GM10248 (cell line): ENCODE measurements at places on chromosomes 16 and 17.

DNA sequence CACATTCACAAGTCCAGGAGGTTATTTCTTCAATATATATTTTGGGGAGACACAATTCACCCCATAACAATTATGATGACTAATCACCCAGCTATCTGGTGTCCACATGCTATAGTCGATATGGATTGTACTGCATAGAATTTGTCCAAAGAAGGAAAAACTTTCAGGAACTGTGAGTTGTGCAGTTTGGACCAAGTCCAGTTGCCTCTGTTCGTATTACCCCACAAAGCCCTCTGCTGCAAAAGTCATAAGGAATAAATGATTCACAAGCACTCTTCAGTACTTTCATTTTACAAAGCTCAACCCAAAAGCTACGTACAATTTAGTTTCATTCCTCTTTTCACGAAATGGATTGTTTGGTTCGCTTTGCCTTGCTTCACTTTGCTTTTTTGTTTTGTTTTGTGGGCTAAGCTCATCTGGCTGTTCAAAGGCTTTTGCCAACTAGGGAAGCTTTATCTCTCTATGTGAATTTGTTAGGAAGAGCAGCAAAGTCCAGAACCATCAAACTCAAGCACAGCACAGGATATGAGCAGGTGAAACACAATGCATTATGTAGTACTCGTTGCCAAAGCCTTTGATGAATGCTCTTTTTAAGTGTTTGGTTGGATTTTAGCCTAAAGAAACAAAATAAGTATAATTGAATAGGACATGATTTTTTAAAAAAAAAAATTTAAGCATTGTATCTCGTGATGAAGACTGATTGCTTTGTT is 98.6 kb downstream of the ZNF18 start:
- DNase-seq, result no peak

DNA sequence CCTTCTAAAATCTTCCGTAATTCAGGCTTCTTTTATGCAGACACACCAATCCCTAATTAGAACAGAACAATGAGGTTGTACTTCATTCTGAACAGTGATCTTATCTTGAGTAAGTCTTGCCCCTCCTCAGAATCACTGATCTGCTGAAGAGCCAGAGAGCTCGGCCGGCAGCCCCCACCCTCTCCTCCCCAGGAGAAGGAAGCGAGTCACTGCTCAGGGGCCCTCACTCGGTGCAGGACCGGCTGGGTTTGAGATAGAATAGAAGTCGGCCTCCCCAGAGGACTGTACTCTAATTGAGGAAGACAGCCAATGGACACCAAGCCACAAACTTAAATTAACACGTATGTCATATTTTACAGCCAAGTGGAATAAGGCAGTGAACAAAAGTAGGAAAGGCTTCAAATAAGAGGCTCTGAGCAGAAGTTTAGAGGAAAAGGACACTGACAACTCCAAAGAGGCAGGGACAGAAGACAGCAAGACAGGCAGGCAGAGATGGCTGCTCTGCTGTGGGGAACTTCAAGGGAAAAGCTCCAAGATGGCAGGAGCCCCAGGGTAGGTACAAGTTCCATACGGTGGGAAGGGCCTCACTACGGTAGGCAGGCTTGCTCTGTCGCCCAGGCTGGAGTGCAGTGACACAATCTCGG is 18.6 kb downstream of the CREBBP start:
- no peak for DNase-seq

DNA sequence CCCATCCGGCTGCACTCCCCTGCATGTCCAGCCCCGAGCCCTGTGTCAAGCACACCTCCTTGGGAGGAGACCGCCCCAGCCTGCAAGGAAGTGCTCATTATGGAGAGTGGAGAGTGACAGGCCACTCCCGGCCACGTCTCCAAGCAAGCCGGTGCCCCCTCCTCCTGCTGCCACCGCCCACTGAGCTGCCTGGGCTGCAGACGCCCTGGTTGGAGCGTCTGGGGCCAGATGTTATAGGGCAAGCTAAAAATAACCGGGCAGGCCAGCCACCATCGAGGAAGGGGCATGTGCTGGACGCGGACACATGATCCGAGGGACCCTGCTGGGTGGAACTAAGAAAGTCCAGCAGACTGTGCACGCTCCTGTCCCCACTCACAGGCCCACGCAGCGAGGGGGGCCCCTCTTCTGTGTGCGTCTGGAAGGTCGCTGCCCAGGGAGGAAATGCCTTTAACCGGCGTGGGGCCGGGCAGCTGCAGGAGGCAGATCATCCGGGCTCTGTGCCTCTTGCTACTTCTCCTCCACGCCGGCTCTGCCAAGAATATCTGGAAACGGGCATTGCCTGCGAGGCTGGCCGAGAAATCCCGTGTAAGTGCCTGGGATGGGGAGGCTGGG is at the start of gene WFDC1:
TSS of gene WFDC1 (plus strand) at position 348 of the 612 bp plus-strand sequence. CDS start at position 442, 94 bp downstream.
- no peak for DNase-seq

DNA sequence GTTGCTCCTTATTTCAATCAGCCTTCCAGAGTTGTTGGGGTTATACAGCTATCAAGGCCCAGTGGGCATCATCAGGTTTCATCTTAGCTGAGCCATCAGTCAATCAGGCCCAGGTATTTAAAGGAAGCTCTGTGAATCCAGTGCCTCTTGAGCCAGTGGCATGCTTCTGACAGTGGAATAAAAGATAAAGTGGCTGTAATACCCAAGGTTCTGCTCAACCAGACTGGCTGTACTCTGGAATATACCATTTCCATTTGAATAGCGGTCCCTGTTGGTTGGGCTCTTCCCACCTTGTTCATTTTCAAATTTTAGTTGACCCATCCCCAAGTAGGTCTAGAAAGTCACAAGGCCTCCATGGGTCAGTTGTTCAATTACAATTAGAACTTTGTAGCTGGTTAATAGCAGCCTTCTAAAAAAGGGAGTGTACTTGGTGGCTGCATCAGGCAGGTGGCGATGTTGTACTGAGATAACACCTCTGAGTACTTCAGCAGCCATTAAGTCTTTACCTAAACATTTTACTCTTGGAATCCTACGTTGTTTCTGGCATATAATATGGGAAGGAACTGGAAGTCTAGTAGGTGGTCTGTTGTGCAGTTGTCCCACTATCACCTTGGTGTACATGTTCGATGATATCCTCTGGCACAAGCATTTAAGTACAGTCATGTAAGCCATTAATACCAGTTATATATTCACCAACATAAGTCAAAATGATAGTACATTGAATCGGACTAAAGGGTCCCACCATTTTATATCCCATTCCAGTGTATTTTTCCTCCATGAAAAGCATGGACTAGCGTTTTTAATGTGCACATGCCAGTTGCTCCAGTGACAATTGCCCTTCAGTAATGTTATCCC is 294.1 kb downstream of the BCAS3 start:
- peak; percentile 42 for DNase-seq

- DNase-seq, result peak; percentile 78
Measured at GRCh38 chr17:42744283-42744805, 496 bp downstream of the EZH1 start.

DNA sequence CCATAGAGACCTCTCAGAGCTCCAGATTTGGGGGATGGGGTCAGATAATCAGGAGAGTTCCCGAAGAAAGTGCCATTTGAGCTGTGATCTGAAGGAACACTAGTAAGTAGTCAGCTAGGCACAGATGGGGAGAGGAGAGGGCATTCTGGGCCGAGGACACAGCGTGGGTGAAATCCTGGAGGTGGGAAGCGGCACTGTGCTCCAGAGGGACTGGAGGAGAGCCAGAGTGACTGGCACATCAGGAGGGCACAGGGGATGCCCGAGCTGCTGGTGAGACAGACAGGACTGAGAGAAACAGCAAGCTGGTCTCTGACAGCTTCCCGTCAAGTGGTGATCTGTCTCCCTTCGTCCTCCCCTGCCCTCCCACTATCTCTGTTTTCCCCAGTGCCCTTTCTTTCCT is 40.6 kb downstream of the KNOP1 start:
- DNase-seq, result no peak

GRCh38 chr17:5640726-5641125 is 56.4 kb upstream of the NLRP1 start:
- no peak for DNase-seq

DNA sequence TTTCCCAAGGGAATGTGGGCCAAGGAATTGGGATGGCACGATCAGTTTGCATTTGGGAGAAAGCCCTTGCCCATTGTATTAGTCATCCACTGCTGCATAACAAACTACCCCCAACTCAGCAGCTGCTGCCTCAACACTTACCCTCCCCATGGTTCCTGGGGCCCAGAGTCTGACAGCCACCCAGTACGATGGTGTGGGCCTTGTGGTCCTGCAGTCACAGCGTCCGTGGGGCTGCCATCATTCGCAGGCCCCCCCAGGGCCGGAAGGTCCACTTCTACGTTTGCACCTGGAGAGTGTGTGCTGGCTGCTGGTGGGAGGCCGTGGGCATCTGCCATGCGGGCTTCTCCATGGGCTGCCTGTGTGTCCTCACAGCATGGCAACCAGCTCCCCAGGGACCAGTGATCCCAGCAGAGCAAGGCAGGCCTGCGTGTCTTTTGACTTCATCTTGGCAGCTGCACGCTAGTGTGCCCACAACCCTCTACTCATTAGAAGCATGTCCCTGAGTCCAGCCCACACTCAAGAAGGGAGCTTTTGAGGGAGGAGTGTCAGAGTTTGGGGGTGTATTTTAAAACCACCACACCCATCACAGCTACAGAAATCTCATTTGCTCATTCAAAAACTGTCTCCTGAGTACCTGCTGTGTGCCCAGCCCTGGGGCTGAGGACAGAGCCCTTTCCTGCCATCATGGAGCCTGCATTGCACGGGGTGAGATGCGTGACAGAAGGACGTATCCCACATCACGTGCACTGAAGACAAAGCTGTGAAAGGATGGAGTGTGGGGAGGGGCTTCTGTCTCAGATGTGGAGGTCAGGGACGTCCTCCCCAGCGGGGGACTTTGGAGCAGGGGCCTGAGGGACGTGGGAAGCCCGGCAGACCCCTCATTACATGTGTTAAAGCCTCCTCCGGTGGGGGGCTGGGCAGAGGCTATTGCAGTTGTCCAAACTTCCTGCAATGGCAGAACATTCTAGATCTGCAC is 185.0 kb upstream of the ZNF469 start:
- no peak for DNase-seq

- no peak for DNase-seq
Measured at GRCh38 chr17:49667854-49668253, 10.0 kb downstream of the SPOP start.

GRCh38 chr17:40086150-40087044 is 14.0 kb downstream of the NR1D1 start:
- DNase-seq, result peak; percentile 79

DNA sequence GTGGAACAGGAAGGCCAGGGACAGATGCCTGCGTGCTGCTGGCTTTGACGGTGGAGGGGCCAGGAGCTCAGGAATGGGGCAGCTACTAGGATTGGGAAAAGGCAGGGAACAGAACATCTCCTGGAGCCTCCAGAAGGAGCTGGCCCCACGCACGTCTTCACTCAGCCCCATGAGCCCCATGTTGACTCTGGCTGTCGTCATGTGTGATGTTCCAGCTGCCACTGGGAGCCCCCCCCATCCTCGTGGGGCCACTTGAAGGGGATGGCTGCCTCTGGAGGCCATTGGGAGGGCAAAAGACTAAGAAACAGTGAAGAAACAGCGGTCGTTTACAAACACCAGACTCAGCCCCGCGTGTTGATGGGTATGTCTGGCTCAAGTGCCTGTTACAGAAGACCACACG is 18.5 kb upstream of the APRT start:
- DNase-seq, result no peak

- peak; percentile 46 for DNase-seq
Measured at GRCh38 chr17:16027708-16028584, 28.3 kb downstream of the TTC19 start.

DNA sequence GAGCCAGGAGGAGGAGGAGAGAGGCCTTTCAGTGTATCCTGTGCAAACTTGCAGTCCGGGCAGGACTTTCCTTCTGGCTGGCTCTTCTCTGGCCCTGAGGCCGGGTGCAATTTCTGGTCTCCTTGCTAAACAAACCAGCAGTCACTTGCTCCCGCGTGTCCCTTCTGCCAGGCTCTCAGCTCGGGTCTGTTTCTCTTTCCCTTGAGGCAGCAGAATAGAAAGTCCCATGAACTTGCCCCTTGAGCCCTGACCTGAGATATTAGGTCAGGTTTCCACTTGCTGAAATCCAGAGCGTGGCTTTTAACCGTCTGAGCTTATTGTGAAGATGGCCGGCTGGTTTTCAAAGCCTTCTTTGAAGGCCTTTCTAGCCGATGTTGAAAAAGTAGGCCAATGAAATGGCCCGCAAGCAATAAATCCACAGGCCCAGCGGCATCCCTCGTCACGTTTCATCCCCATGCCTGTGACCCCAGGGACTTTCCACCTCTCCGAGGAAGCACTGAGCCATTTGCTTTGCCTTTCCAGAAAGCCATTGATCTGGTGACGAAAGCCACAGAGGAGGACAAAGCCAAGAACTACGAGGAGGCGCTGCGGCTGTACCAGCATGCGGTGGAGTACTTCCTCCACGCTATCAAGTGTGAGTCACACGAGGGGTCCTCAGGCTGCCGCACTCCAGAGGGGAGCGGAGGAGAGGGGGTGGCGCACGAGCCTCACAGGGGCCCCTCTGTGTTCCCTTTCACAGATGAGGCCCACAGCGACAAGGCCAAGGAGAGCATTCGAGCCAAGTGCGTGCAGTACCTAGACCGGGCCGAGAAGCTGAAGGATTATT is 4.5 kb downstream of the VPS4A start:
- DNase-seq, result no peak

- DNase-seq, result no peak
Measured at GRCh38 chr17:6938637-6939036, 57.2 kb upstream of the ALOX12 start.

GRCh38 chr16:3509470-3509928 is 8.7 kb downstream of the CLUAP1 start:
- no peak for DNase-seq

DNA sequence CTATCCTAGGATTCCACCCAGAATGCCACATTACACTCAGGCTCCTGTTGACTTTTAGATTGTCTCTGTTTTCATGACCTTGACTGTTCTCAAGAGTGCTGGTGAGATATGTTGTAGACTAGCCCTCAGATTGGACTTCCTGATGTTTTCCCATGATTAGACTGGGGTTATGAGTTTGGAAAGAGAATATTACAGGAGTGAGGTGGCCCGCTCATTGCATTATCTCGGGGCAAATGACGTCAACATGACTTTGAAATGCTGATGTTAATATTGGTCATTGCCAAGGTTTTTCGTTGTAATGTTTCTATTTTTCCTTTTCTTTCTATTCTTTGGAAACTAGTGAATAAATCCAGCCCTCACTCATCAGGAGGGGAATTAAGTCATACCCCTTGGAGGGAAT is 355.7 kb upstream of the MON1B start:
- DNase-seq, result no peak

DNA sequence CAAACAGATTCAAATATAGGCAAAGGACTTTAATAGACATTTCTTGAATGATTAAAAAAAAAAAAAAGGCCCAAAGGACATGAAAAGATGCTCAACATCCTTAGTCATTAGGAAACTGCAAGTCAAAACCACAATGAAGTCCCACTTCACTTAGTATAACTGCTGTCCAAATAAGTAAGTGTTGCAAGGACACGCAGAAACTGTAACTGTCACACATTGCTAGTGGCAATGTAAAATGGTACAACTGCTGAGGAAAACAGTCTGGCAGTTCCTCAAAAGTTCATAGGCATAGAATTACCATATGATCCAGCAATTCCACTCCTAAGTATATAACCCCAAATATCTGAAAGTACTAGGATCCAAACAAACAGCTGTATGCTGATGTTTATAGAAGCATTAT is 112.7 kb downstream of the BRIP1 start:
- peak; percentile 45 for DNase-seq

- peak; percentile 73 for DNase-seq
Measured at GRCh38 chr17:31508288-31509094, 117.0 kb downstream of the RAB11FIP4 start.
